Activated B cell treated with CpG ODN at 0.5 μM for 24 hours (primary cell): ENCODE measurements at places on chromosomes 7 and 10.

GRCh38 chr7:139482662-139483466, 609 bp downstream of the KLRG2 start:
- DNase-seq, result peak; percentile 21

DNA sequence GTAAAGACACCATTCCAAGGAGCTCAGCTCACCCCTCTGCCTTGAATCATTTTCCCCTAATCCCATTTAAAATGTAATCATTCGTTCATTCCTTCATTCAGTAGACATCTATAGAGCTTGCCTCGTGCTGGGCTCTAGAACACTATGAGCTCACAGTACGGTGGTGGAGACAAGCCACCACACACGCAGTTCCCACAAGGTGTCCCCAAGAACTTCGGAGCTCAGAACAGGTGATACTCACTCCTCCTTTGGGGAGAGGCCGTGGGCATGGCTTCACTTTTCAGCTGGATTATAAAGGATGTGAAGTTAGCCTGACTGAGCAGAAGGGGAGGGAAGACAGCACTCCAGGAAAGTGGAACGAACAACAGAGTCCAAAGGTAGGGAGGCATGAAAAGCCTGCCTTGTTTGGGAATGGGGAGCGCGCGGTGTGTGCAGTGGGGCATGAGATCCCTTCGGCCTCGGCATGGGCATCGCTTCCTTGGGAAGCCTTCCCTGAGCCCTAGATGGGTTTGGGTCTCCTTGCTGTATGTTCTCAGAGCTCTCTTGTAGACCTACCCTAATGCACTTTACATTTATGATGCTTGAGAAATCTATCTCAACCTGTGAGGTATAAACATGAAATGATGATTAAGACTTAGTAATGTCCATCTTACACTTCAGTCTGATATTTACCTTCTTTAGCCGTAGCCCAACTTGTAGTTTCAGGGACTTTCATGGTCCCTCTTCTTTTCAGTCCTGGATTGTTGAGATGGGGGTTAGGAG, 809 bp upstream of the OGA start:
- no peak for DNase-seq

DNA sequence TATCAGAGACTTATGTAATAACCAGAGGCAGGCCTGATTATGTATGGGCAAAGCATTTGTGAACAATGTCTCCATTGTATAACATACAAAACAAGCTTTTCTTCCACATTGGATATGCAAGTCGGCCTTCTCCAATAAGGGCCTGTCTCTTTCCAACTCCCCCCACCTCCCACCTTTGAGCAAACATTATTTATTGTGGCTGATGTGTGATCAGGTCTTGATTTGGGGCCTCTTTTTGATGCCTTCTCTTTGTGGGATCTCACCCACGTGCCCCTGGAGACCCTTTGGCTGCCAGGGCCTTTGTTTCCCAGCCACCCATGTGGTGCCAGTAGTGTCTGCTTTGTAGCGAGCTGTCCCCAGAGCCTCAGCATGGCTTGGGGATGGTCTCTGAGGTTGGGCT, 53.0 kb downstream of the TCF7L2 start:
- no peak for DNase-seq

DNA sequence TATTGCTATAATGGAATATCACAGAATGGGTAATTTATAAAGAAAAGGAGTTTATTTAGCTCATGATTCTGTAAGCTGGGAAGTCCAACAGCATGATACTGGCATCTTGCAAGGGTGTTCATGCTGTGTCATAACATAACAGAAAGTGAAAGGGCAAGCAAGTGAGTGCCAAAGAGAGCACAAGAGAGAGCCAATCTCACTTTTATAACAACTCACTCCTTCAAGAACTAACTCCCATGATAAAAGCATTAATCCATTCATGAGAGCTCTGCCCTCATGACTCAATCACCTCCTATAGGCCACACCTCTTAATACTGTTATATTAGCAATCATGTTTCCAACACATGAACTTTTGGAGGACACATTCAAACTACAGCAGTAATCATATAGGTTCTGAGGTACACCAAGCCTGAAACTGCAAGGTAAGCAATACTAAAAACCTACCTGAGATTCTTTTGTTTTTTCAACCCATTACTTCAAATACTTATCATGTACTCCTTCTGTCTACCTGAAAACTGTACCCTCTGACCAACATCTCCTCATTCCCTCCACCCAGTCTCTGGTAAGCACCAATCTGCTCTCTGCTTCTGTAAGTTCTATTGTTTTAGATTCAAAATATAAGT, 219.7 kb downstream of the MTERF1 start:
- DNase-seq, result no peak

GRCh38 chr10:102657984-102658724, 13.9 kb downstream of the TRIM8 start:
- DNase-seq, result no peak

- DNase-seq, result no peak
These were observed 637.7 kb downstream of the PARD3 start for GRCh38 chr10:34177445-34177844.

GRCh38 chr10:106183041-106183440, 981.5 kb downstream of the SORCS1 start:
- no peak for DNase-seq

DNA sequence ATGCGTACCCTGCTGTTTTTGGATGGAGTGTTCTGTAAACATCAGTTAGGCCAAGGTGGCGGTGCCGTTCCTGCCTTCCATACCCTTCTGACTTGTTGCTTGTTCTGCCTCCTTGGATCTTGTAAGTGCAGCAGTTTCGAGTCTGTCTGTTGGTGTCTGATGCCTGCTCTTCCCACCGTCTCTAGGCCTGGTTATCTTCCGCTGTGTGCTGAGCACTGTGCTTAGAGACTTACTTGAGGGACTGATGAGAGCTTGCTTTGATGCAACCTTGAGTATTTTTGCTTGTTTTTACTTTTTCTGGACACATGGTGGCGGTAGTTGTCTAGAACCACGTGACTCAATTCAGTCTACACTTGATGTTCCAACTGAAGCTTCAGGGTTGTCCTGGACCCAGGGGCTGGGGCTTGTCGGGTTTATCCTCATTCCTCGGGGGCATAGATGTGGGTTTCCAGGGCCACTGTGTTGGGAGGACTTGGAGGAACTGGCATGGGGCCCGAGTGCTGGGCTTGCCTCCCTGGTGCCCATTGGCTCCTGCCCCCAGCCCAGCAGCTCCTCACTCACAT, 14.4 kb upstream of the SPRN start:
- no peak for DNase-seq

DNA sequence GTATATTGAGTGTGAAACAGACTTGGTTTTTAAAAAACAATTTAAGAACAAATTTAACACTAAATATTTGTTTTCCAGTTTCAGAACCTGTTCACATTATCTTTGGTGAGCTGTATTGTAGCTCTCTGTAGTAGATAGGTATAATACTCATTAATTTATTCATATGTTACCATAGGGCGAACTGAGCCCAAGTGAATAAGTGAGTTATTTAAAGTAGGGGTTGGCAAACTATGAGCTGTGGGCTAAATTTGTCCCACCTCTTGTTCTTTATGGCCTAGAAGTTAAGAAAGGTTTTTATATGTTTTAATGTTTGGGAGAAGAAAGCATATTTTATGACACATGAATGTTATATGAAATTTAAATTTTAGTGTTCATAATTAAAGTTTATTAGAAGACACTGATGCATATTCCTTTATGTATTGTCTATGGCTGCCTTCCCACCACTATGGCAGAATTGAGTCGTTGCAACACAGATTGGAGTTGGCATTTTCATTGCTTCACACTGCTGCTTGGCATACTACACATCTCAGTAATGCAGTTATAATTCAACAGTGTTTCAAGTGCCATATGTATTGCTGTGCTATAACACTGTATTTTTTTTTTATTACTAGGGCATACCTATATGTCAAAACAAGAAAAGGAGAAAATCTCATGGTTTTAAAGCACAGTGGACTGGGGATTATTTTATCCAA, 146.5 kb downstream of the ADK start:
- no peak for DNase-seq

DNA sequence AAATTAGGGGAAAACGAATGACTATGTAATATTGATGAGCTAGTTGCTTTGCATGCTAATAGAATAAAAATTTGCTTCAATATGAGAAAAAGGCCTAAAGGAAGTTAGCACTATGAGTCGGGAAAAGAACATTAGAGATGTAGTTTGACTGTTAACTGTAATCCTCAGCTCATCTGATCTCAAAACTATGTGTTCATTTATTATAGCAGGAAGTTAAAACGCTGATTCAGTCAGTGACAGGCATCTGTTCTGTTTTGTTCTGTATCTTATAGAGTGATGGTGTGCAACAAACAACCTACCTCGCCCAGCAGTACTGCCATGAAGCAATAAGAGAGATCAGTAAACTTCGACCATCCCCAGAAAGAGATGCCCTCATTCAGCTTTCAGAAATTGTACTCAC, 48.6 kb downstream of the PDSS1 start:
- no peak for DNase-seq

- DNase-seq, result no peak
These were observed 20.7 kb downstream of the TMEM72 start for GRCh38 chr10:44931621-44932516.

GRCh38 chr7:94810496-94810895, 96.9 kb upstream of the PPP1R9A start:
- DNase-seq, result no peak

GRCh38 chr10:78353636-78354035, 320.0 kb downstream of the RPS24 start:
- no peak for DNase-seq

DNA sequence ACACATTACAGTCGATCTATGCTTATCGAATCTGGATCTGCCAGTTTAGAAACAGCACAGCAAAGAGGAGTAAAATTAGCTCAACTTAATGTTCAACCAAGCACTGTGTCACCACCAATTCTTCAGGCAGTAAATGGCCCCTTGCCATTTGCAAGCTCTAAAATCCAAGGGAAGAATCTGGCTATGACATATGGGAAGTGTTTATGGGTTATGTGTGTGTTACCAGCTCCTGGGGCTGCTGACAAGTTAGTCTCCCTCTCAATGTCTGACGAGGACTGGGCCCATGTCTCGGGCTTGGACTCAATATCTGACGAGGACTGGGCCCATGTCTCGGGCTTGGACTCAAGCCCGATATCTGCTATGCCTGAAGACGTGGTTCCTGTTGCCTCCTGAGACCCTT, 5.7 kb upstream of the ITIH2 start:
- DNase-seq, result no peak

- no peak for DNase-seq
These were observed 321.3 kb downstream of the AUTS2 start for GRCh38 chr7:69919426-69920111.

GRCh38 chr7:138781004-138781403, 16.8 kb upstream of the TMEM213 start:
- no peak for DNase-seq

DNA sequence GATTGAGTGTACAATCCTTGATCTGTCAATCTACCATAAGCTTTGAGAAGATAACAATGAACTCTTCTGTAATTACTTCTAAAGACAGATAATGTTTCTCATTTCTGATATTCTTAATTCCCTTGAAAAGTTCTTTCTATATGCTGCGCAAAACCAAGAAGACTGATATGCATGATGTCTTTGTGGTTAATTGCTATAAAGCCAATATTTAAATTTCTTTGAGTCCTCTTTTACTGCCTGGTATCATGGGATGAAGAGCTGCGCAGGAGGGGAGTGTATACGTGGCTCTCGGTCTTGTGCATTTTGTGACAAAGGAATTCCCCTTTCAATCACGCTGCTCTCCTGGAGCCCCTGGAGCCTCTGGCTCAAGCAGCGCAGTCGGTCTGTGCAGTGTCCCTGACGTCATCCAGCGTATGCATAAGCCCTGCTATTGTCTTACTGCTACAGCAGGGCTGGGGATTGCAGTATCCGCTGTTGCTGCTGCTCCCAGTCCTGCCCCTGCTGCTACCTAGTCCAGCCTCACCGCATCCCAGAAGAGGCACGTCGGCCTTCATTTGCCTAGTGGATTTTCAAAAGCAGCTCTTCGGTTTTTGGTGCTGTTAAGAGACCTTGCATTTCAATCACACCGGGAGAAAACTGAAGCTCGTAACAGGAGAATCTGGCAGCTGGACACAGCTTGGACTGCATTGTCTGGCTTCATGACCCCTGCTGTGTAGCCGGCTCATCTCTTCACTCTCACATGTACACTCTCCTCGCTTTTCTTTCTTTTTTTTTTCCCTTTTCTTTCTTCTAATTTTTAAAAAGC, 66.7 kb downstream of the ST7 start:
- no peak for DNase-seq

- no peak for DNase-seq
These were observed 11.6 kb downstream of the RPS24 start for GRCh38 chr10:78045237-78045636.

DNA sequence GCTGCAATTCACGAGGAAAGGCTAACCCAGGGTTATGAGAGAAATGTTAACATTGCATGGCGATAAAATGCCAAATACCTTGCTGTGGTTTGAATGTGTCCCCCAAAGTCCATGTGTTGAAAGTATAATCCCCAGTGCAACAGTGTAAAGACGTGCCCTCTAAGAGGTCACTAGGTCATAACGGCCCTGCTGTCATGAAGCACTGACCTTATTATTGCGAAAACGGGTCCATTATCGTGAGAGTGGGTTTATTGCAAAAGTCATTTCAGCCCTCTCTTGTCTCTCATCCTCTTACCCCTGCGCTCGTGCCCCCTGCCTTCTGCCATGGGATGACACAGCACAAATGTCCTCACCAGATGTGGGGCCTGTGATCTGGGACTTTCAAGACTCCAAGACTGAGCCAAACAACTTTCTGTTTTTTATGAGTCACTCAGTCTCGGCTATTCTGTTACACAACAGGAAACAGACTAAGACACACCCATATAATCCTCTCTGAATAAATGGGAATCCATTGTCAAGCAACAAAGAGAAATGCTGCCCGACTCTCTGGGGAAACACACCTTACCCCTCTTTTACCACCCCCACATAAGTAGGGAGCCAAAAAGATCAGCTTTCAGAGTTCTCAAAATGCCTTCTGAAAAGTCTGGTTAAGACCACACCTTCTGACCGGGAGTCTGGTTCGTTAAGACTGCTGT, 73.1 kb upstream of the UCN3 start:
- DNase-seq, result no peak

GRCh38 chr10:127041552-127041951, 136.3 kb downstream of the DOCK1 start:
- no peak for DNase-seq

DNA sequence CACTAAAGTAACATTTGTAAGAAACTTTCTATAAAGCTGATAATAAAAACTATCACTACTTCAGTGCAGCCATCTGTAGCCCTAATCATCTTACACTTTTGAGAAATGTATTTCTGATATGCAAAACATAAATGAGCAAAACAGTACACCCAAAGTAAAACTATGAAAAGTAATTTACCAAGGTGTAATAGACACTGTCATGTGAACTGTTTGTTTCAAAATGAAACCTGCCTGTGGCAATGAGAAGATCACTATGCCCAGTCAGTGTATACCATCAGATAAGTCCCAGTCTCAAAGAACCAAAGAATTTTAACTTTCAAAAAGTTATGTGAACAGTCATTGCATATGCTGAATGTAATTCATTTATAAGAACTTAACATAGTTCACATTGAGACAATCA, 398.1 kb downstream of the CDC14C start:
- no peak for DNase-seq
